Myocyte (in vitro differentiated cells): ENCODE measurements at places on chromosomes 5 and 9. TPM values are rescaled to one million over a fixed set of nuclear protein-coding genes. Genes with fewer than 3 reads are reported as not detected.

The ANGPTL2 gene
- 68.3 and 80.6 TPM in 2 replicates for total RNA-seq

The PCDHGB5 gene
- 0.47 and 1.4 TPM in 2 replicates for total RNA-seq

The IFNA2 gene
- total RNA-seq = not detected in 2 replicates

The SPATA31A3 gene
- total RNA-seq = not detected in 2 replicates

The SPAAR gene
- total RNA-seq = not detected in 2 replicates
